A549 (cell line): ENCODE measurements at places on chromosomes 2 and 18.

GRCh38 chr2:121218386-121218938, 66.5 kb downstream of the TFCP2L1 start:
- no peak for DNase-seq

DNA sequence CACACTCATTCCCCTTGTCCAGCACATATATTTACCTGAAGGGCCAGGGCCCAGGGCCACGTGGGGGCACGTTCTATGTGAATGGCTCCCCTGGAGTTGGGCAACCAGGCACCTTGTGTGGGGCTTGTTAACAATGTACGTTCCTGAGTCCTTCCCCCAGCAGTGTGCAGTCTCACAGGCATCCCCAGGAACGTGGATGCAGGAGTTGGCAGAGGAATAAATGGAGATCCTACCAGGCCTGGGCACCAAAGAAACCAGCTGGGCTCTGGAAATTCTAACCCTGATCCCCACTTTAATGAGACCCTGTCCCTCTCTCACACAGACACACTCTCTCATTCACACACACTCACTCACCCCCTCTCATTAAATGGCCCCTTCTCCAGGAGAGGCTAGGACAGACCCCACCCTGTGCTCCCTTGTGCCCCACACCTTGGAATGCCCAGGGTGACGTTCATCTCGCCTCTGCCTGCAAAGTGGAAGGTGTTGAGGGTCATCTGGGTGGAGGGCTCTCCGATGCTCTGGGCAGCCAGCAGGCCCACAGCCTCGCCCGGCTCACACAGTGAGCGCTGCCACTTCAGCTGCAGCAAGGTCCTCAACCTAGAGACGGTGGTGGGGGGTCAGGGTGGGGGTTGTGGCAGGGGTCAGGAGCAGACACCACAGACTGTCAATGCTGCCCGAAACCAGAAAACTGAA, 65.6 kb downstream of the POLR1A start:
- DNase-seq, result no peak

- no peak for DNase-seq
These were observed 122.9 kb upstream of the ACVR1C start for GRCh38 chr2:157751462-157752058.

DNA sequence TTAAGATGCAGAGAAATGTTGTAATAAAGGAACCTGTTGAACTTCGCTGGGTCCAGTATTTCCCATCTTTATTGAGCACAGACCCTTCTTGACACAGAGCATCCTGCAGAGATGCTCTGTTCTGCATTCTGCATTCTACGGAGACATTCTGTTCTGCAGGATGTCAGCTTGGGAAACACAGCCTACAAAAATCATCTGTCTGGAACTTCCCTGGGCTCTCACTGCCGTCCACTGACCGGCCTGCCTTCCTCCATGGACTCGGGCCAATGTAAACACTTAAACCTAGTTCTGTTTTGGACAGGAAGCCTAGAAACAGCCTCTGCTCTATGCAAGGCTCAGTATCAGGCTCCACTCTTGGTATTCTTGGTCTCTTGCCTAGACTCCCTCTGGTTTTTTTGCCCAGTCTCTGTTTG, 90.0 kb upstream of the PPP1CB start:
- peak; percentile 52 for DNase-seq

DNA sequence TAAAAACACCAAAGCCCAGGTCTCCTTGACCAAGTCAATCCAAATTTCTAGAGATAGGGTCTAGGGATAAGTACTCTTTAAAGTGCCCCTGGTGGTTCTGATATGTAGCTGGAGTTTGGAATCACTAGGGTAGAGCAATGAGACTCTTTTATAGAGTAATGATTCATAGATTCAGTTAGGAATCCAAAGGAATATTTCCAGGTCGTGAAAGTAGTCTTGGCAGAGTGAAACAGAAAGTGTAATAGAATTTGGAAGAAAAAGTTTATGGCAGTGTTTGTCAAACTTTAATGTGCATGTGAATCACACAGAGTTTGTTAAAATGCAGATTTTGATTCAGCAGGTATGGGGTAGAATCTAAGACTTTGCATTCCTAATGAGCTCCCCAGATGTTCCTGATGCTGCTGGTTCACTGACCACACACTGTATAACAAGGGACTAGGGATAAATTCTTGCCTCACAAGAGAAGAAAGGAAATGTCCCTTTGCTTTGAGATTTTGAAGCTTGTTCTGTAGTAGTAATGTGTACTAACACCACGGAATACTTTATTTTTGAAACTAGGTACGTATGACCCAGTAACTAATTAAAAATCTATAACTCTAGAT, 1.8 kb downstream of the UPP2 start:
- DNase-seq, result no peak

- DNase-seq, result no peak
These were observed 115.2 kb downstream of the FAM210A start for GRCh38 chr18:13611142-13611600.

- no peak for DNase-seq
These were observed 372.5 kb downstream of the RBM43 start for GRCh38 chr2:150889141-150889540.

- no peak for DNase-seq
These were observed 6.0 kb downstream of the MEIS1 start for GRCh38 chr2:66440708-66441497.

GRCh38 chr18:12645254-12645653, 12.7 kb downstream of the SPIRE1 start:
- DNase-seq, result no peak
